Sciatic nerve (tissue), 2 donors: ENCODE measurements at places on chromosomes 12 and 14. TPM values are rescaled to one million over a fixed set of nuclear protein-coding genes. Genes with fewer than 3 reads are reported as not detected.

DNA sequence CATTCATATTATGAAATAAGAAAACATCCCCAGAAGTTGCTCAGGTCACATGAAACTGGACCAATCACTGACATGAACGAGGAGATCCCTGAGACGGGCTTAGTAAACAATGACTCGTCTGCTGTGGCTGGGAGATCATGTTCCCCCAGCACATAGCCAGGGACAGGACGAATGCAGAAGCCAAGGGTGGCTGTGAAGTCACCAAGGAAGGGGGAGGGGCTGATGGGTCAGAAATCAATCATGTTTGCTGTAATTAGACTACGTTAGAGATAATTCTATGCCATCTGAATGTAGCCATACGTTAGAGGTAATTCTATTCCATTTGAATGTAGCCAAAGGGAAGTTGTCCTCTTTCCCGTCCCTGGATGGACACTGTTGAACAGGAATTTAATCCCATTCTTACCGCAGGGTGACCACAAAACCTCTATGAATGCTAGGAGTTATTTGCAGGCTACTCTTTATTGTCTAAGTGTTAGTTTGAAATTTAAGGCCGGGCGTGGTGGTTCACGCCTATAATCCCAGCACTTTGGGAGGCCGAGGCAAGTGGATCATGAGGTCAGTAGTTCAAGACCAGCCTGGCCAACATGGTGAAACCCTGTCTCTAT is 332.9 kb downstream of the TMEM132D start:
- DNase-seq: no peak

DNA sequence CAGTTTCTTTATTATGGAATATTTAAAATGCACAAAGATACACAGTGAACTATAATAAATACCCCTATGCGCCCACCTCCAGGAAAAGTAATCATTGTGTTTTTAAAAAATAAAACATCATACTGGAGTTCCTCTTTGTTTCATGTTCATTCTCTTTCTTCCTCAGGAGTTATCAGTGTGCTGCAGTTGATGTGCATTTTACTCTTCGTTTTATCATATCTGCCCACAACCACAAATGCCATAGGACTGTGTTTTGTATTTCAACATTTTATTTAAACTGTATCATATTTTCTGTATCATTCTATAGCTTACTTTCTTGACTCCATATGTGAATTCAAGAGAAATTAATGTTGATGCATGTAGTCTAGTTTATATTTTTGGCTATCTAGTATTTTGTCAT is 53.9 kb downstream of the TSHR start:
- no peak for DNase-seq

- no peak for DNase-seq
Observed at GRCh38 chr14:79581912-79582576, 629.3 kb downstream of the DIO2 start.

- DNase-seq: no peak
Observed at GRCh38 chr14:32774214-32774613, 164.5 kb upstream of the NPAS3 start.

DNA sequence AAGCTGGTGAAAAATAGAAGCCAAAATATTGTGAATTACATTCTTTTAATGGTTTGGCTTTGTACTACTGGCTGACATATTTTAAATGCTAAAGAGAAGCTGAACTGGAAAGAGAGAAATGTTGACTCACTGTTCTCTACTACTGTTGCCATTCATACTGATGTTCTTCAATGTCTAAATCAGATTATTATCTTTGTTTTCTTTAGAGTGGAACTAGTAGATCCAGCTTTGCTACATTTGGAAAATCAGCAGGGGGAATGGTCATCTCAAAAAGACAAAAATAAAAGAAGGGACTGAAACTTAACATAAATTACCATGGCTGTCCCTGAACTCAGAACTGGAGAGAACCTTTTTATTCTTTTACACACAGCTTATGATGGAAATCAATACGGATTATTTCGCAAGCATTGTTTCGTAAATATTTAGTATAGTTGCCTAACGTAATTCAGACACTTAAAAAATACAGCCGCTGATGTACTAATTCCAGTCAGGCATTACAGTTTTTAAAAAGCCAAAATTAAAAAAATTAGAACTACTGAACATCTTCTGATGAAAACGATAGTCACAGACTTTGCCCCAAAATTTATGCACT is 76.3 kb upstream of the OTX2 start:
- no peak for DNase-seq

- DNase-seq: no peak
Observed at GRCh38 chr14:81147140-81147897, 73.4 kb downstream of the GTF2A1 start.

- no peak for DNase-seq
Observed at GRCh38 chr12:45933504-45933903, 56.9 kb downstream of the SCAF11 start.

Gene MYF6
- not detected for total RNA-seq
